Stimulated activated CD4-positive, alpha-beta T cell treated with anti-CD3 and anti-CD28 coated beads, Interleukin-2, amount 100 ng/mL, for 48 hours (primary cell): ENCODE measurements at places on chromosomes 6 and 20.

- DNase-seq = peak; percentile 57
Measured at GRCh38 chr20:51372176-51372803, 170.2 kb downstream of the NFATC2 start.

DNA sequence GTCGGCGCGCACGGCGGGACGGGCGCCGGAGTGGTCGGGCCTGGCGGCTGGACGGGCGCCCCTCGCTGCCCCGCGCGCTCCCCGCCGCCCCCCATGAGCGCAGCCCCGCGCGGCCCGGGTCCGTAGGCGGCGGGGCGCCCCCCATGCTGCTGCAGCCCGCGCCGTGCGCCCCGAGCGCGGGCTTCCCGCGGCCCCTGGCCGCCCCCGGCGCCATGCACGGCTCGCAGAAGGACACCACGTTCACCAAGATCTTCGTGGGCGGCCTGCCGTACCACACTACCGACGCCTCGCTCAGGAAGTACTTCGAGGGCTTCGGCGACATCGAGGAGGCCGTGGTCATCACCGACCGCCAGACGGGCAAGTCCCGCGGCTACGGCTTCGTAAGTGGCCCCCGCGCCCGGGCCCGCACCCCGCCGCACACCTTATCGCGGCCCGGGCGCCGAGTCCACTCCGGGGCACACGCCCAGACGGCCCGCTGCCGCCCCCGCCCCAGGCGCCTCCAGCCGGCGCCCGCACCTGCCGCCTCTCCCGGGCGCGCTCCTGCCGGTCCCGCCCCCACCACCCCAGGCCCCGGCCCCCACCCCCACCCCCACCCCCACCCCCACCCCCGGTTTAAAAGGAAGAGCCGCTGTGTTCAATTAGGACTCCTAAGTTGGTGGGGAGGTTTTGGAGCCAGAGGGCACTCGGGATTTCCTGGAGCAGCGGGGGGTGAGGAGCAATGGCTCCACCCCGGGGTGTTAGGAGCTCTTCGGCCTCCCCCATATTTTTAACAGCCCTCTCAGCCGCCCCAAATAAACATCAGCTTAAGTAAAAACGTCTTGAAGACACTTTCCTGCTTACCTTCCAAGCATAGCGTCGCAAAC, 474 bp downstream of the RBM38 start:
- peak; percentile 30 for DNase-seq

DNA sequence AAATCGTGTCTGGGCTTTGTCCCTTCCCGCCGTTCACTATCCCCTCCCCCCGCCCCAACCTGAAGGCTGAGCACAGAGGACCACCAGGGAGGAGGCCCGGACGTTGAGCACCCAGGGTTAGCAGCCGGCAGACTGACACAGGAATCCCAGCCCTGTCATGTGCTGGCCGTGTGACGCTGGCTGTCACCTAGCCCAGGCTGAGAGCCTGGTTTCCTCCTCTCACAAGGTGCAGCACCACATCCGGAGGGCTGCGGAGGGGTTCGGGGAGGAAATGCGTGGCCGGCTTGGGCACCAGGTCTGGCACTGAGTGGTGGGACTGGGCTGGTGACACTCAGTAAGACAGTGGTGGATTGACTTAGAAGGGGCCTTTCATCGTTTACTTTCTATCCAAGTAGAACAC, 4.6 kb upstream of the LSM14B start:
- no peak for DNase-seq

GRCh38 chr20:24700166-24700860, 230.9 kb downstream of the SYNDIG1 start:
- DNase-seq = no peak

DNA sequence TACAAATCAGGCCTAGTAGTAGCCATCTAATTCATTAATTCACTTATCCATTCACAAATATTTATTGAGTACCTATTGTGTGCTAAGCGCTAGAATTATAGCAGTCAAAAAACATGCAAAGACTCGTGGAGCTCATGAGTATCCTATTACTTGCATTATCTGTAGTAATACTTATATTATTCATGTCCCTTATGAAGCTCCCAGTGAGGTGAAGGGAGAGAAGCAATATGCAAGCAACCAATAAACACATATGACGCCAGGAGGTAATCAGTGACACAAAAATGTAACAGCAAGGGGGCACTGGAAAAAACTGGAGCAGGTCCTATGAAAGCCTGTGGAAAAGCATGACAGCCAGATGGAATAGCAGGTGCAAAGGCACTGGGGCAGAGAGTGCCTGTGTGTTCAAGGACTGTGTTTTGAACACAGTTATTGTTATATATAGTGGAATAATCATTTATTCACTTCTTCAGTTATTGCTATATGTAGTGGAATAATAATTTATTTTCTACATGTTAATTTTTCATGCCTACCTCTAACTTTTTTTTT, 109.5 kb downstream of the KIF13A start:
- no peak for DNase-seq

- no peak for DNase-seq
Measured at GRCh38 chr6:137843211-137843610, 23.8 kb upstream of the TNFAIP3 start.

DNA sequence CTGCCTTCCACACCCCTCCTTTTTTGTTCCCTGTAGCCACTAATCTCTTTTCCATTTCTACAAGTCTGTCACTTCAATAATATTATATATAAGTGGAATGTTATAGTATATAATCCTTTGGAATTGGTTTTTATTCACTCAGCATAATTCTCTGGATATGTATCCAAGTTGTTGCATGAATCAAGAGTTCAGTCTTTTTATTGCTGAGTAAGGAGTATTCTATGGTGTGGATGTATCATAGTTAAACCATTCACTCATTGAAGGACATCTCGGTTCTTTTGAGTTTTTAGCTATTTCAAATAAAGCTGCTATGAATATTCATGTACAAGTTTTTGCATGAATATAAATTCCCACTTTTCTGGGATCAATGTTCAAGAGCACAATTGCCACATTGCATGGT, 69.5 kb upstream of the TASP1 start:
- DNase-seq = no peak

DNA sequence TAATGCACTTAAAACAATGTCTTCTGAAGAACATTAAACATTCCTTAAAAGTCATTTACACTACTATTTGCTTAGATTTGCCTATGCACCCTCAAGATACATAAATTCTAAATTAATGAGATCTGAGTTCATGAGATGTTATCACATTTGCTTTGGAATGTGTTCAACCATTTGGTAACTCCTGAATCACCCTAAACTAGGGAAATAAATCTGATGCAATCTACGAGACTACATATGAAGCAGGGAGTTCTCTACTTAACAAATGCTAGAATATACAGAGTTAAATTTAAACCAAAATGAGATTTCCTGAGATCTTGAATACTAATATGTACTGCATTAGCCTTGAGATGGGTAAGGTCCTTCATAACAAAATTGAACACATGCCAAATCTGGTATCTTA, 170.1 kb downstream of the CLIC5 start:
- DNase-seq = no peak

DNA sequence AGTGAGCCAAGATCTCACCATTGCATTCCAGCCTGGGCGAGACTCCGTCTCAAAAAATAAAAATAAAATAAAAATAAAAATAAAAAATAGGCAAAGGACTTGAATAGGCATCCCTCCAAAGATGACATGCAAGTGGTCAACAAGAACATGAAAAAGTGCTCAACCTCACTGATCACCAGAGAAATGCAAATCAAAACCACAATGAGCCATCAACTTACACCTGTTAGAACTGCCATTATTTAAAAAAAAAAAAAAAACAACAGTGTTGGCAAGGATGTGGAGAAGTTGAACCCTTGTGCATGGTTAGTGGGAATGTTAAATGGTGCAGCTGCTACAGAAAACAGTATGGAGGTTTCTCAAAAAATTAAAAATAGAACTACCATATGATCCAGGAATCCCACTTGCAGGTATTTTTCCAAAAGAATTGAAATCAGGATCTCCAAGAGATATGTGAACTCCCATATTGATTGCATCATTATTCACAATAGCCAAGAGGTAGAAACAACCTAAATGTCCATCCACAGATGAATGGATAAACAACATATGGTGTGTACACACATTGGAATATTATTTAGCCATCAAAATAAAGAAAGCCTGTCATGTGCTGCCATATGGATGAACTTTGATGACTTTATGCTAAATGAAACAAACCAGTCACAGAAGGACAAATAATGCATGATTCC, 2.8 kb downstream of the C20orf203 start:
- no peak for DNase-seq

DNA sequence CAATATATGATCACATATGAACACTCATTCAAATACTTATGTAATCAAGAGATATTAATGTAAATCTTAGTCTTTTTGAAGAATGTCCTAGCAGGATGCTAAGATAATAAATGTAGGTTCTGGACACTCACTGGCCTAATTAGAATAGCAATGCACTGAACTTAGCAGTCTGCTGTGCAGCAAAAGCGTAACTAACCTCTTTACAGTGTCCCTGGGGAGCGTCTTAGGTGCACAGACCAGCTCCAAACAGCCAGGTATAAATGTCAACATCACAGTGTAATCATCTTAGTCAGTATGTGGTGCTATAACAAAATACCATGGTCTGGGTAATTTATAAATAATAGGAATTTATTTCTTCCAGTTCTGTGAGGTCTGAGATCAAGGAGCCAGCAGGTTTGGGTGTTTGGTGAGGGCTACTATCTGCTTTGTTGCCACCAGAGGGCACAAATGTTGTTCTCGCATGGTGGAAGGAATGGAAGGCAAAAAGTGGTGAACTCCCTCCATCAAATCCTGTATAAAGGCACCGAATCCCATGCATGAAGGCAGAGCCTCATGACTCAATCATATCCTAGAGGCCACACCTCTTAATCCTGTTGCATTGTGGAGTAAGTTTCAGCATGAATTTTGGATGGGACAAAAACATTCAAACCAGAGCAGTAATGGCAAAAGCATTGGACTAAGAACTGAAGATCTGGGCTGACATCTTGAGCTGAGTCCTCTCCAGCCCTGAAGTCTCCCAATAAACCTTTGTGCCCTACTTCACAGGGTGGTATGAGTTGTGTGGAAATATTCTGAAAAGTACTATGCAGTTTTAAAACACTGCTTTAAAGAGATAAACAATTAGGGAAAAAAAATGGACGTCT, 41.8 kb upstream of the FOXO3 start:
- no peak for DNase-seq

DNA sequence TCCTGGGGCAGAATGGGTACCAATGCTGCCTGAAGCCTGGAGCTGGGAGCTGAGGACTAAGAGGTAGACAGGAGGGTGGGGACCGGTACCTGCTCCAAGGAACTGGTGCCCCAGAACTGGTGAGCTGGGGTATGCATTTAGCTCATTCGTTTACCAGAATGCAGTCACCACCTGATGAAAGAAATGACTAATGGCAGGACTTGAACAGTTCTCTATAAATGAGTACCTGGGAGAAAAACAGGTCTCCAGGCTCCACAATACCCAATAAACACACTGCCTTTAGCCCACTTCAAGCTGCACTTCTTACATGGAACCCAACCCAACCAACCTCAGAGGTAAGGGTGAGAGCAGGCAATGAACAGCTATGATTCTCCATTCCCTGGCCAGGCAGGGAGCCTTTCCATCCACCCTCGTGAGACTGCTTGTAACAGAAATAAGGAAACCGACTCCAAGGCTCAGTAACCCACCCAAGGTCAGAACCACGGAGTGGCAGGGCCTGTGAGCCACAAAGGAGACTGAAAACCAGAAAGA, 15.4 kb downstream of the FKBP1A start:
- no peak for DNase-seq

GRCh38 chr6:155517294-155517693, 61.7 kb upstream of the NOX3 start:
- DNase-seq = no peak

DNA sequence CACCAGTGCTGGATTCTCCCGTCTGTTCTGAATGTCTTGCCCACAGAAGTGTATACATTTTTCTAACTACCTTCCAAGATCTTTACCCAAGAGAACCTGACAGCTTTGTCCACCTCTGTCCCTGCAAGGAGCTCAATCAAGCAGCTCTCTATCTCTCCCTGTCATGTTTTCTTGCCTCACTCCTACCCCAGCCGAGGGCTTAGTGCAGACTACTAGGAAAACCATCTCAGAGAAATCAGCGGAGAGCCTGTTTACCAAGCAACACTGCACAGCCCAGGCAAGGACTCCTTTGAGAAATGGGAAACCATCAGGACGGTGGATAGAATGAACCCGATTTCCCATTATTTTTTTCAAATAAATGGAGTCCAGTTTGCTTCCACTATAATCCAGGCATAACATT, 250.7 kb upstream of the JARID2 start:
- DNase-seq = no peak

DNA sequence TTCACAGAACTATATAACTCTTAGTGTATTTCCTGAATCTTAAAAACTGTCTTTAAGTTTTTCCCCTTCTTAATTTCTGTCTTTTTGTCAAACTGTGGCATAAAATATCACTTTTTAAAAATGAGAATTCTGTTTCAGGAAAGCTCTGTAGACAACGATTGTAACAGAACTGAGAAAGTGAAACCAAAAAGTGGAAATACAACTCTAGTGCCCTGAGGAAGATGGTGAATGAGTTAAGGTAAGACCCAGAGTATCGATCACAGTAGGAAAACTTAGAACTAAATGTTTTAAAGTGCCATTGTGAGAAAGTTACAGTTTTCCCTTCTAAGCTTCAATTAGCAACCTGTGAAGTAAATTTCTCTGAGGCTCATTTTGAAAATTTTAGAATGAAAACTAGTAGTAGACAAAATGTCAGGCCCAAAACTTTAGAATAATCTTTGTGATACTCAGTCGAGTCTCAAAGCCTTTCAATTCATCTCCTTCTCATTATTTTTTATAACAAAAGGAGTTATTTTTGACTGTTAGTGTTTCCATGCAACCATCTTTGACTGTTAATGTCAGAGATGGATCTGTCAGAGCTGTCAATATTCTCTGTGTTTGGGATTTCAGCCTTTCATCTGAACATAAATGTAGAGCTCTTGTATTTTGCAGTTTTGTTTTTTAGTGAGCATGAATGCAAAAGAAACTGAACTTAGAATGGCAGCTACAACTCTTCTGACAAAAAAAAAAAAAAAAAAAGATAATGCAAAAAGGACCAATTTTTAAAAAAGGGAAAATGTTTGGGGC, 19.0 kb upstream of the TRDN start:
- no peak for DNase-seq

- DNase-seq = no peak
Measured at GRCh38 chr6:99501762-99502161, 13.5 kb downstream of the USP45 start.

DNA sequence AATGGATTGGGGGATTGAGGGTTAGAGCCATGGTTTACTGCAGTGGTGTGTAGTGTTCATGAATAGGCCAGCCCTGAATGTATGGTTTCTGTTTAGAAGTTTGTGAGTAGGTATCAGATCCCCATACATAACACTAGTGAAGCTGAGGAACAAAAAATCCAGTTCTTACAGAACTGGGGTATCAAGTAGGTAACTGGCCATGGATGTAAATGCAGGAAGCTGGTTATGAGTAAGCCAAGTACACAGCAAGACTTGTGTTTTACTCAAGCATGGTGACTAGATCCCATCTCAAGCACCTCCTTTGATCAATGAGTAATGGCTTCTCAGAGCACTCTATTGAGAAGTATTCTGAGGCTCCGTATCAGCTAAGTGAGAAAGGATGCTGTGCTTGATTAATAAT, 613.7 kb upstream of the FLRT3 start:
- DNase-seq = no peak
